Endothelial cell (in vitro differentiated cells): ENCODE measurements at places on chromosomes 1 and 21.

DNA sequence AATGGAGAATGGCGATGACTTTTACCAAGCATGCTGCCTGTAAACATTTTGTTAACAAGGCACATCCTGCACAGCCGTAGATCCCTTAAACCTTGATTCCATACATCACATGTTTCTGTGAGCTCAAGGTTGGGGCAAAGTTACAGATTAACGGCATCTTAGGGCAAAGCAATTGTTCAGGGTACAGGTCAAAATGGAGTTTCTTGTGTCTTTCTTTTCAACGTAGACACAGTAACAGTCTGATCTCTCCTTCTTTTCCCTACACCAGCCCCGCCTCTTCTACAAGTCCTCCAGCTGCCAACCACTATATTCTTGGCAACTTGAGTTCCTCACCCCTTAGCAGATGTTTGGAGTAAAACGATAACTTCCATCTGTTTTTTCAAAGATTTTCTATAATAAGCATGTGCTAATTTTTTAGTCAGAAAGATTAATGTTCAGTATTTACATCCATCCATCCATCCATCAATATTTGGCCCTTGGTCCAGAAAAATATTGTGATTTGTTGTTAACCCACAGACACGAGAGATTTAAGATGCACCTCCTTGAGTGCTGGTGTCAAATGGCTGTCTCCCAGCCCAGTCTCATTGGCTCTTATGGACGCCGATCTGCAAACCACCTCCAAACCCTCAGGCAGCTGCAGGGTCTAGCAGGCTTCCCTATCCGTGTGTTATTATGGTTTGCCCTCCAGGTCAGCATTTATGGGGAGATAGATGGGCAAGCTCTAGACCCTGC lies 3.8 kb downstream of the DNALI1 start:
- peaks cover 22% of the 10 kb centered on the region for H3K36me3 ChIP-seq
- peaks cover 9% of the 10 kb centered on the region for H3K4me1 ChIP-seq
- peaks cover 12% of the 10 kb centered on the region for H3K27me3 ChIP-seq
- no peak for DNase-seq
- no peak overlapping the region for H3K27ac ChIP-seq

GRCh38 chr1:26729633-26730032 lies 33.8 kb downstream of the ARID1A start:
- H3K4me3 ChIP-seq = no peak overlapping the region
- peaks cover 57% of the 10 kb centered on the region for H3K4me1 ChIP-seq
- DNase-seq = no peak
- H3K27ac ChIP-seq = no peak overlapping the region
- peaks cover 21% of the 10 kb centered on the region for H3K36me3 ChIP-seq
- H3K27me3 ChIP-seq = peaks cover 3% of the 10 kb centered on the region

- DNase-seq = peak; percentile 18
- no peaks in the 10 kb centered on the region for H3K36me3 ChIP-seq
- peaks cover 2% of the 10 kb centered on the region for H3K27me3 ChIP-seq
- no peak overlapping the region for H3K4me3 ChIP-seq
- H3K4me1 ChIP-seq = no peaks in the 10 kb centered on the region
- H3K27ac ChIP-seq = no peak overlapping the region
These were observed 119.7 kb downstream of the ZNF326 start for GRCh38 chr1:90114521-90115141.

GRCh38 chr1:119981986-119982815 lies 85.9 kb upstream of the ADAM30 start:
- no peak overlapping the region for H3K4me3 ChIP-seq
- H3K4me1 ChIP-seq = peaks cover 8% of the 10 kb centered on the region
- no peak for DNase-seq
